Smooth muscle cell of the brain vasculature (primary cell): ENCODE measurements at places on chromosomes 4 and X.

GRCh38 chrX:151780621-151781020, 46.1 kb downstream of the CNGA2 start:
- DNase-seq: no peak

DNA sequence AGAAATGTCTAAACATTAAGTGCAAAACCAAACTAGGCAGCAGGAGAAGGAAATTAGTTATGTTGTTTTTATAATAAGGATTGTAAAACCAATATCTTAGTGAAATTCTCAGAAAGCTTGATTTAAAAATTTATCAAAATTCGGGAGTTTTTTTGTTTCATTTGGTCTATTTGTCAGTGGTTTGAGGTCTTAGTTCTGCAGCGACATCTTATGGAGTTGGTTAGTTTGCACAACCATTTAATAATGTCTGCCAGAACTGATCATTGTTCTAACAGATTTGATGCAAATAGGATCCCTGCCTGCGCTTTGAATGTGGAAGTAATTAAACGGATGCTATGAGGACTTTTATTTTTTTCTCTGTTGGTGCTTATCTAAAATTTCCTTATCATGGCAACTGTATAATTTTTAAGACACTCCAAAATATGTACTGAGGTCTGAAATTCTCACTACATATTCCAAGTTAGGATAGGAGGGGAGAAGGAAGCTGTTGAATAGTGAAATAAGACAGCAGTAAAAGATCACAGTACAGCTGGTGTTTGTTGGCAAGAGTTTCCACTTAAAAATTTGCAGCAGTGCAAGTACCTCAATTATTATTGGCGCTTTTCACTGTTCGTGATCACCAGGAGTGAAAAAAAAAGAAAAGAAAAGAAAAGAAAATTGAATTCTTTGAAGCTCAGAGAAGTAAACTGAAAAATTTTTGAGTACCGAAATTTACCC, 2521.4 kb downstream of the ARAP2 start:
- DNase-seq: no peak

GRCh38 chr4:131488772-131489171, 1660.3 kb upstream of the PCDH10 start:
- DNase-seq: no peak

- DNase-seq: no peak
These were observed at the start of gene TBX22 for GRCh38 chrX:80014141-80014940. Gene TBX22, plus strand, starts transcription at chrX:80014753. Its CDS starts 7,517 bp downstream, at chrX:80022270.
